ENCODE measurements at places on chromosomes 13 and 19.

DNA sequence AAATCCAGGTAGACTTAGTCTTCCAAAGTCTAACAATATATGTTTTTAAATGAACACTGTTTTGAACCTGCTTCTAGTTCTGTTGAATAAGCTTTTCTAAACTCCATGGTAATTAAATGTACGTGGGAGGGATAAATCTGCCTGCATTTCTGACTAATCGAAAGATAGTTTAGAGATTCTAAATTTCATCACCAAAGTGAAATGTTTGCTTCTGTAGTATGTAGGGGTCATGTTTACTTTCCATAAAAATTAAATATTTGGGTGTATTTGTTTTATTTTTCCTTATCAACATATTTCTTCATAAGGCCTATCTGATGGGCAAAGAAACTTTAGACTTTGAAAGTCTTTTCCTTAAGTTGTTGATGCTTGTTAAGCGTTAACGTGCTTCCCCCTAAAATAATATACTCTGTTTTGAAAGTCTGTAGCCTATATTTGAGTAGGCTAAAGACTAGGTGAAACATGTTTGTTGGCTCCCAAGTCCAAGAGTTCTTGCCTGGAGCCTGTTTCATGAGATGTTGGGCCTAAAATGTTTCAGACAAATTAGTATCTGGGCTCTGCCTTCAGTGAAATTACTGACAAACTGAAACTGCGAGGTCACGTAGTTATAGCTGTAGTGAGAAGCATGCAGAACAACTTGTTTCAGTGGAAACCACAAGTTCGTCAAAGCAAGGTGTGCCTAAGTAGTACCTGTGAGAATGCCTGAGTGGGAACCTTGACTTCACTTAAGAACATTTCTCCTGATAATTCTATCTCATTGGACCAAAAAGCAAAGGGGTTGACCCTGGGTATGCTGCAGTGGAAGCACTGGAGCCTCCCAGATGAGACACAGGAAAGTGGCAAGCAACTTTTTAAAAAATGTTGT is 126.2 kb downstream of the LMO7 start:
- DNase-seq: no peak

DNA sequence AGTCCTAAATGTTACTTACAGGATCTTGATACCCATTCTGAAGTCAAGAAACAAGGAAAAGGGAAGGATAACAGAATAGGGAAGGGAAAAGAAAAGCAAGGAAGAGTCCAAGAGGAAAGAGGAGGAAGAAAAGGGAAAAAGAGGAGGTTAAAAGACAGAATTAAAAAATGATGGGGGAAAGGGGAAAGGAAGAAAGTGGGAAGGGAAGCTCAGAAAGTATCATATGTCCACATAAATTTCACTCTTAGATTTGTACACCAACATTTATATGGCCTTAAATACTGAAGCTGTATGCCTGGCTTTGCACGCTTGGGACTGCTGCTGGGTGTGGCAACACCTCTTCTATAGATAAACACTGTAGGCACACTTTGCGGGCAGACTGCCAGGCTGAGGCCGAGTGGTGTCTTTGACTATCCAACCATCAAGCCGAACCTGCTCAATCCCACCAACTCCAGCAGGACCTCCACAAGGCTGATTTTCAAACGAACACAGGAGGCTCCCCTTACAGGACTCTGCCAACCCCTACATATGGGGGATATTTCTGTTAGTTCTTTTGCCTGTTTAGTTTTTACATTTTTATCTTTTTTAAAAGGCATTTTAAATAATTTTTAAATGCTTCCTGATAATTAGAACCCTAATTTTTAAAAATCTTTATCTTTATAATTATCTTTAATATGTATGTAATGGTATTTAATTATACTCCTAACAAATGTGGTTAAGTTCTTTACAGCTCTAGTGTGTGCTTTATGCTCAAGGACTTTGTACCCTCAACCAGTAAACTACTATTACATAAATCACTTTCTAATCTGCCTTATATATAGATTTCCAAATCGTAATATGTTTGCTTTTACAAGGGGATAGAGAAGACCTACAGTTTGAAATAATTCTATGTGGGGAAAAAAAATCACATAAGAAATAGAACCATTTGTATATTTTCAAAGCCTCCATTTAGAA is 154.2 kb downstream of the DIAPH3 start:
- no peak for DNase-seq

DNA sequence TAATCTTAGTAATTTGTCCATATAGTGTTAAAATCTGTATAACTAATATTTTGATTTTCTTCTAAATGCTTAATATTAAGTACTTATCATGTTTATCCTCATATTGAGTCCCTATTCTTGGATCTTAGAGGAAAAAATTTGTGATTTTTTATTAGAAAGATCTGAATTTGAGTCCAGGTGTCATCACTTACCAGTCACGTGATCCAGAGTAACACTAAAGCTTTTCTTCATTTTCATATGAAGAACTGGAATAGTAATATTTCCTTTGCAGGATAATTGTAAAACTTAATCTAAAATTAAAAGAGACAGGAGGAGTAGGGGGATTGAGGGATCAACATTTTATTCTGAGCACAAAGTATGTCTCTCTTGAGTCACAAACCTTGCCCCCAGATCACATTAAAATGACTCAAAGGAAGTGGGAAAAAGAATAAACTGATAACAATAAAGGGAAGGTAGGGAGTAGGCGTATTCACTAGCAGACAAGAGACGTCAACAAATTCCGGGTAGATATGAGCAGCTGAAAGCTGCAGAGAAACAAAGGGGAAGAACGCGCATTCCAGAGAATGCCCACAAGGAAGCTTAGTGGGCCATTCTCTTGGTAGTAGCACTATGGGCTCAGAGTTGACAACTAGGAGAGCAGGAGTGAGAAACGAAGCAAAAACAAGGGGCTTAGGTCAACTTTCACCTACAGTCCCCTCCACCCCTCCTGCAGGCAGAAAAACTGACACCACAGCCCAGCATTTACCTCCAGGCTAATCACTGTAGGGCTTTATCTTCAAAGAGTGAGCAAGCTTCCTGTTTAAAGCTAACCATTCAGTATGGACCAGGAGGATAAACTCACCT is 123.1 kb downstream of the SPRY2 start:
- DNase-seq: no peak

DNA sequence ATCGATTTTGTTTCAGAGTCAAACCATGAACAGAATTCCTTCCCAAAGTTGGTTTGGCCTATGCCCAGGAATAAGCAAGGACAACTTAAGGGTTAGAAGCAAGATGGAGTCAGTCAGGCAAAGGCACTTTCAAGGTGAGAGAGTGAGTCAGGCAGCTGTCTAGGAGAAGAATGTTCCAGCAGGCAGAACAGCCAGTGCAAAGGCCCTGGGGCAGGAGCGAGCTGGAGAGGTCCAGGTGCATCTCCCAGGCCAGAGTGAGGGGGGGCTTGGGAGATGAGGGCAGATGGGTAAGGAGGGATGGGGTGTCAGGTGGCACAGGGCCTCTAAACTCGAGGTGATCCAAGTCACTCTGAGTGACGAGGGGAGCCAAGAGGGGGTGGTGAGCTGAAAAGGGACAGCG is 9.2 kb upstream of the GRWD1 start:
- DNase-seq: no peak

GRCh38 chr13:20017365-20017711 is 58.8 kb downstream of the ZMYM2 start:
- no peak for DNase-seq

All from kidney (tissue), 22 donors.